ENCODE measurements at places on chromosomes 4 and X.
A peak's percentile ranks its signal among the peaks of the same experiment; 100 is the strongest.

GRCh38 chr4:147913137-147913536 lies 181.2 kb downstream of the ARHGAP10 start:
- DNase-seq = no peak

GRCh38 chr4:306551-306961 lies 1.3 kb upstream of the ZNF732 start:
- no peak for DNase-seq

GRCh38 chr4:20544645-20545044 lies 155.6 kb upstream of the PACRGL start:
- DNase-seq = peak; percentile 13

DNA sequence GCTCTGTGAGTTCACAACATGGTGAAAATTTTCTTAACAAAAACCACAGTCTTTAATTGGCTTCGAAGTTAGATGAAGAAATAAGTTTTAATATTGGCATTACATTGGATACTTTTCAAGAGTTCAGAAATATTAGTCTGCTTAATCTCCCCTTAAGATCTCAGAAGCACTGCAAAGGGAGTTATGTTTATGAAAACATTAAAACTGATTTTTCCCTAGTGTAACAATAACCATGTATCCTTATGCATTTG lies 1.5 kb downstream of the SETD7 start:
- no peak for DNase-seq

DNA sequence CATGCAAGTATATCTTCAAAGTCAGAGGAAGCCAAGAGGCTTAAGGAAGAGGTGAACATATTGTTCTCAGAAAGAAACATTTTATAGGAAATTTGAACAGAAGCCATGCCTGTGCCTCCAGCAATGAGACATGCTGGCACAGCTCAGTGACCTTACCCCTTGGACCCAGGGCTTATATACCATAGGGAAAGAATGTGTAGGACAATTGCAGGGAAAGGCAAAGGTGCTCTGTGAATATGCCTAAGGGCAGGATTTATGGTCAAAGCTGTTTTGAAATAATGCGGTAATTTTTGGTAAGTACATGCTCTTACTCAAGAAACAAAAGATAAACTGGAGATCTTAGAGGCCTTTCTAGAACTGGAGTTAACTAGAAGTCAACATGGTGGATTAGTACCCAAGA lies 568.8 kb downstream of the GRID2 start:
- DNase-seq = no peak

DNA sequence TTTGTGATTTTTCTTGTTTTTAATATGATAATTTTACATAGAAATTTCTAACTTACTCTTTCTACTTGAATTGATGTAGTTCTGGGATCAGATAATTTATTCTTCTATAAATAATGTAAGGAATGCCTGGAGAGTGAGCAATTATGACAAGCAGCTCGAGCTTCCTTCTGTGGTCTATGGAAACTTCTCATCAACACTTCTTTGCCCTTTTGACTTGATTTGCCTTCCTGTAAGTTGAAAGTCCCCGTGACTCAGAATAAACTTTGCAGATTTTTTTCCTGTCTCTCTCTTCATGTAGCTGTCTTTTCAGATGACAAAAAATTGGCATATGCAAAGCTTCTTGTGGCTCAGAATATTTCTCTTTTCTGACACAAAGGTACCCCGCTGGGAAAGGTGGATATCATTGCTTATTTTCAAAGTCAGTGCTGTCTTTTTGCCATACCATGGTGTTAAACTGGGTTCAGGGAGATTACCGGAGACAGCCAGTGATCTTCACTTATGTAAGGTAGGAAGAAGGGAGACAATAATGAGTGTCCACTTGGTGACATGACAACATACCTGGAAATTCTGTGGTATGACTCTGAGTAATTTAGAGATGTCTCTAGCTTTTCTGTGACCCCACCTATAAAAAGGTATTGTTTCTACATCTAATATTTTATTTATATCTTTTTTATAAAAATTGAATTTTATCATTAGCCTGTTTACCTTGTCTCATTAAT lies 278.6 kb upstream of the GNPDA2 start:
- DNase-seq = no peak

GRCh38 chr4:13917015-13917414 lies 289.5 kb upstream of the BOD1L1 start:
- DNase-seq = no peak

DNA sequence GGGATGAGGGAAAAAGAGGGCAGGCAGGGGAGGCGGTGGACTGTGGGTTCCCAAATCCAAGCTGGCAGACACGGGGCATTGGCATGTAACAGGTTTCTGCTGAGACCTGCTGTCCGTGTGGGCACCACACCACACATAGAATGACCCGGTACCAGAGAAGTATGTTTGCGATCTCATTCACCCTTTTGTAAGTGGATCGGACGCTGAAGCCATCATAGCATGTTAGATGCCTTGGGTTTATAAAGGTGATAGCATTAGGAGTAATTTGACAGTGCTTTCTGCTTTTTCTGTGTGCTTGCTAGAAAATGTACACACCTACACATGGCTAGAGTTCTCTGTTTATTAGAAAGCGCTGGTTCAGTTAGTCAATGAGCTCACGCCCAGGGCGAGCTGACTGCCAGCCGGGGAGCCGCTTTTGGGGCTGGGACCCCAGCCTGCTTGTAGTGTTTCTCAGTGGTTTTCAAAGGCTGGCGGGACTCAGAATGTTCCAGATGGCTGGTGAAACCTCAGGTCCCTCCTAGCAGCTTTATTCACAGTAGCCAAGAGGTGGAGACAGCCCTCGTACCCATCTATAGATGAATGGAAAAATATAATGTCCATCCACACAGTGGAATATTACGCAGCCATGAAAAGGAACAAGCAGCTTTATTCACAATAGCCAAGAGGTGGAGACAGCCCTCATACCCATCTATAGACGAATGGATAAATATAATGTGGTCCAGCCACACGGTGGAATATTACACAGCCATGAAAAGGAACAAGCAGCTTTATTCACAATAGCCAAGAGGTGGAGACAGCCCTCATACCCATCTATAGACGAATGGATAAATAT lies 579 bp downstream of the IL3RA start:
- no peak for DNase-seq

DNA sequence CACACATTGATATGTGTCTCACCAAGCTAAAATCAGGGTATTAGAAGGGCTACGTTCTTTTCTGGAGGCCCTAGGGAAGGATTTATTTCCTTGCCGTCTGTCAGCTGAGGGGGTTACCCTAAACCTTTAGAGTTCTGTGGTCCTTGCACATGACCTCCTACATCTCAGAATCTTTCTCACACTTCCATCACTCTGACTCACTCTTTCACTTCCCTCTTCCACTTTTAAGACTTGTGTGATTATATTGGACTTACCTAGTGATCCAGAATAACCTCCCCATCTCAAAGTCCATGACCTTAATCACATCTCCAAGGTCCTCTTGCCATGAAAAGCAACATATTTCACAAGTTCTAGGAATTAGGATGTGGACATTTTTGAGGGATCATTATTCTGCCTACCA lies 53.6 kb upstream of the FUNDC1 start:
- peak; percentile 4 for DNase-seq

GRCh38 chr4:108159845-108160244 lies 8.9 kb downstream of the LEF1 start:
- DNase-seq = no peak

DNA sequence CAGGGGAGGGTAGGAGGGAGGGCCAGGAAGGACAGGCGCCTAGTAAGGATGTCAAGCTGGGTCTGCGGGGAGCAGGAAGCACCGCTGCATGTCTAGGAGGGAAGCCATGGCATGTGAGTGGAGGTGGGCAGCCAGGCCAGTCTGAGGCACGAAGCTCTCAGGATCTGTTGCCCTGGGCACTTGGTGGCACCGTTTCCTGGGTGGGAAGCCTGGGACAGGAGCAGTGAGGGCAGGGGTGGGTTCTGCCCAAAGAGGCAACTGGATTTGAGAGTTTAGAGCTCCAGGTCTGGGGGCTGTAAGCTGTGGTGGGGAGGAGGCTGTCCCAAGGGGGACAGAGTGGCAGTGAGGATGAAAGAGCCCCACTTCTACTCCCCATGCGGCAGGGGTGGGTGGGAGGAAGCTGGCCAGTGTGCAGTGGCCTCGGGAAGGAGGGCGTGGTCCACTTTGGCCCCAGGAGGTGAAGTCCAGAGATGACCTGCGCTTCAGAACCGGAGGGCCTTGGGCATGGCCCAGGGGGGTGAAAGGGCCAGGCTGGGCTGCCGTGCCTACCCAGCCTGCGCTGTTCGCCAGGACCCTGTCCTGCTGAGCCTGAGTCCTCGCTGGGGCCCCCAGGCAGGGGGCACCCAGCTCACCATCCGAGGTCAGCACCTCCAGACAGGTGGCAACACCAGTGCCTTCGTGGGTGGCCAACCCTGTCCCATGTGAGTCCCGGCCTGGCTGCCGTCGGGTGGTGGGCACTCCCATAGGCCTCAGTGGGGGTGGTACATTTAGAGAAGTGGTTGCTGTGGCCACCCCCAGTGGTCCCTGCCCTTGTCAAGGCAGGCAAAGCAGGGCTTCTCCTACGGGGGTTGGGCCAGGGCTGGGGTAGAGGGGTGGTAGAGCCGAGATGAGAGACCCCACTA lies 8.3 kb upstream of the SRPK3 start:
- no peak for DNase-seq

- DNase-seq = no peak
Observed at GRCh38 chr4:102610007-102610406, 108.8 kb downstream of the NFKB1 start.

- DNase-seq = no peak
Observed at GRCh38 chr4:125773931-125774330, 459.2 kb downstream of the FAT4 start.

DNA sequence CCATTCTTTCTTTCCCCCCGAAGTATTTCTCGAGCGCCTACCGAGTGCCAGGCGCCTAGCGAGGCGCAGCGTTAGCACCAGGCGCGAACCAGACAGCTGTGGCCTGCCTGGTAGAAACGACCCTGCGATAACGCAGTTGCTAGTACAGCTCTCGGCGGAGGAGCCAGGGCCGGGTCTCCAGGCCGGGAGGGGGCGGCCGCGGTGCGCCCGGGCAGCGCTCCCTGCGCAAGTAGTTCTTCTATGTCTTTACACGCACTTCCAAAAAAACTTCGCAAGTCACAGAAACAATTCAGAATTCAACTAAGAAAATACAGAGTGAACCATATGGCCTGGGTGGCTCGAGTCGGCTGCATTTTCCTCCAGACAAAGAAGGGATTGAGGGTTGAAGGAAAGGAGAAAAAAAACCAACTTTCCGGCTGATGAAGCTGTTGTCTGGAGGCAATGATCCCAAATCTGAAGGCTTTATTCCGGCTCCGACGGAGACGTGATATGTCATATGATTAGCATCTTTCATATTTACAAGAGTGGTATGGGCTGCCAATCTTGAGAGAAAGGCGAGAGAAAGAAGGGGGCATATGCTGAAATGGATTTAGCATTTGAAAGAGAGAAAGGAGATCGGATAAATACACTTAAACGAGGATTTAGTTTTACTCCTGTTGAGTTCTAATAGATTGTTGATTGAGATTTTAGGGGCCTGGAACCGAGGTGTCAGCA lies 7.2 kb upstream of the NEUROG2 start:
- DNase-seq = no peak

DNA sequence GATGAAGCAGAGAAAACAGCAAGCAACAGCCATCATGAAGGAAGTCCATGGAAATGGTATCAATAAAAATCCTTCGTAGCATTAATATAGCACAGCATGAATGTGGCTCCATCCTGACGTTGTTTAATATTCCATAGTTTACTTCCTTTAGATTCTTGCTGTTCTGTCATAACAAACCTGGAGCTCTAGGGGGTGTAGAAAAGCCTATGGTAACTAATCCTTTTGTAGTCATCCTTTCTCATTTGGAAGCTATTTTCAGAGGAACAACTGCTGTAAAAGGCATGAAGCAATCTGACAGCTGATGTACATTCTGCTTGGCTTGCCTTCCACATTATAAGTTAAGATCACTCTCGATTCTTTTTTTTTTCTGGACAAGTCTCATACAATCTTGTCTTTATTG lies 914 bp downstream of the MYOZ2 start:
- no peak for DNase-seq
